ENCODE measurements at places on chromosomes 1 and 21.

GRCh38 chr21:29682800-29683199, 257.0 kb downstream of the GRIK1 start:
- no peak for DNase-seq

- peak; percentile 65 for DNase-seq
These were observed 9.0 kb downstream of the CFH start for GRCh38 chr1:196660852-196661251.

DNA sequence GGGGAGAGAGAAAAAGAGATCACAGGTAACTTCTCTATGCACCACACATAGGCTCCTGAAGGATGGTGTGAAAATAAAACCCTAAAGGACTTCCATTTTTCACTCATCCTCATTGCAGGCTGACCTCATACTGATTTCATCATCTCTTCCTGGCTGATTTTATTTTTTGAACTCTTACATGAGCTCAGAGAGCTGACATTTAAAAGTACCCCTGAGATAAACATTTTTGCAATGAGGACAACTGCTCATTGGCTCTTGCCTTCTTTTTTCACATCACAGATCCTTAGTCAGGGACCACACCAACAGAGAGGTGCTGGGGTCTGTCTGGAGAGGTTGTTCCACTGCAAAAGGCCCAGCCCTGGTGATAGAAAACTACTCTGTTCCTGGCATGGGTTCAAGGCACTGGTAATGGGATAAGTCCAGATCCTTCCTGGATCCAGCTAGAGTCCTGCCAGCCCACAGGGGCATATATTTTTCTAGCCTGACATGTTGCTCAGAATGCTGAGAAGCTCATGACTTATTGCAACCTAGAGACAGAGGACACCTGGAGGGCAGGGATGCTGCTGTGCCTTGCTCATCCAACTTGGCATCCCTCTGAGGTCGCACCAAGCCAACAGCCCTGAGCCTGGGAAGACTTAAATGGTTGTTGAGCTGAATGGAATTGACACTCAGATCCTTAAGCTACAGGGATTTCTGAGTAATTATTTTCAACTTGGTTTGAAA, 360.0 kb downstream of the HHAT start:
- DNase-seq = peak; percentile 29

DNA sequence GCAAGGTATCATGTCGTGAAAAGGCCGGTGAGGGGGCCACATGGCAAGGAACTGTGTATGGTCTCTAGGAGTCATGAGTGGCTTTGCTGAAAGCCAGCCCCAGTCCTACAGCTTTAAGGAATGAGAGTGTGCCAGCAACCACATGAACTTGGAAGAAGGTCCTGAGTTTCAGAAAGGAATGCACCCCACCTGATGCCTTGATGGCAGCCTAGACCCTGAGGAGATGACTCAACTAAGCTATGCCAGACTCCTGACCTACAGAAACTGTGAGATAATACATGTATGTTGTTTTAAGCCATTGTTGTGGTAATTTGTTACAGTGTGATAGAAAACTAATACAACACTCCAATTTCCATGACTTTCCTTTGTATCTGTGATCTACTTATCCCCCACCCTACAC, 33.5 kb upstream of the AKT3 start:
- DNase-seq = no peak

DNA sequence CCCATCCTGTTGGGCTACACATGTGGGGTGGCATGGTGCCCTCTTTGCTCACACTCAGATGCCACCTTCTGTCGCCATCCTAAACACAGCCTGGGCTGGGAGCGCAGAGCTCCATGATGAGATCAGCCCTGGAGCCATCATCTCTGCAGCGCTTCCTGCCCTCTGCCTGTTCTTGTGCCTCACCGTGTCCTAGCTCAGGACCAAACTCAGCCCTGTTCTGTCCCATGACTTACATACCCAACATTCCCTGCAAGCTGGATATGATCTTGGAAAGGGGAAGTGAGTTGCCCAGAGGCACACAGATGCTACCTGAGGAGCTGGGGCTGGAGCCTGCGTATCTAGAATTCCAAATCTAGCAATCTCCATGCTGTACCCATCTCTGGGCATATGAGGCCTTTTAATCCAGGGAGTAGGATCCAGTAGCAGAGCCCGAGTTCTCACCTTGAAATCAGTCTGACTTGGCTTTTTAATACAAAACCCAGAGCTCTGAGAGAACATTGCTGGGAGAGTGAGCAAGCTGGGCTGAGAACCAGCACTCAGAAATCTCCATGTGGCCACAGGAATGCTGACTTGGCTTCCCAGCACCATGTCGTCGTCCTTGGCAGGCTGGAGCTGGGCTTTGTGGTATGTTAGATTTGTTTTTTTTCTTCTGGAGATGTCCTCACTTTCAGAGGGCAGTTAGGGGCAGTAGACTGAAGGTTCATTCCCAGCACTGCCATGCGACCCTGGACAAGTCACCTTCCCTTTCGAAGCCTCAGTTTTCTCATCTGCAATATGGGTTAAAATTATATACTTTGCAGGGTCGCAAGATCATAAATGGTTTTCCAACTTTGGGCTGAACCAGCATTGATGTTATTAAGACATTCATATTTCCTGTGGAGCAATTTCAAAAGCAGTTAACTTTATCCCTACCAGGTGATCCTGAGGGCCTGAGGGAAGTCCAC, 2.6 kb downstream of the ALPL start:
- DNase-seq = no peak

GRCh38 chr1:223641523-223642039, 23.9 kb downstream of the CAPN8 start:
- no peak for DNase-seq

- no peak for DNase-seq
These were observed 90.4 kb downstream of the APP start for GRCh38 chr21:26080211-26080610.

GRCh38 chr1:87330057-87330884, 1.6 kb downstream of the LMO4 start:
- peak; percentile 57 for DNase-seq

- DNase-seq = peak; percentile 72
These were observed 3.8 kb downstream of the RNF186 start for GRCh38 chr1:19811206-19811851.

GRCh38 chr21:42148097-42148496, 70.8 kb upstream of the ABCG1 start:
- no peak for DNase-seq

DNA sequence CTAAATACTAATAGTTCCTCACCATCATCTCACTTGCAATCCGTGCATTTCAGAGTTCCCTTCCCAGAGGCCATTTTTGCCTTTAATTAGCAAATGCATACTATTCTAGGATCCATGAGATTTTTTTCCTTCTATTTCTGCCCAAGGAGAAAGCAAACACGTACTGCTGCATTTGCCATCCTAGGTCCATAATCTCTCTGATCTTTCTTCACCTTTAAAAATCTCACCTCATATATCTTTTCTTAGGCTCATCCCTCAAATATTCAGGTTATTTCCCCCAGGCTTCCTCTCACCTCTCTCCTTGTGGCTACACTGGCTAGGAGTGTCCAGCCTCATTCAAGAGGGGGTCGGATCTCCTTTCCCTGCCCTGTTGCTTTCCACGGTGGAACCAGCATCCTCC, 338.6 kb downstream of the SETD4 start:
- DNase-seq = no peak

GRCh38 chr21:28770867-28771661, 221.6 kb downstream of the LTN1 start:
- no peak for DNase-seq

DNA sequence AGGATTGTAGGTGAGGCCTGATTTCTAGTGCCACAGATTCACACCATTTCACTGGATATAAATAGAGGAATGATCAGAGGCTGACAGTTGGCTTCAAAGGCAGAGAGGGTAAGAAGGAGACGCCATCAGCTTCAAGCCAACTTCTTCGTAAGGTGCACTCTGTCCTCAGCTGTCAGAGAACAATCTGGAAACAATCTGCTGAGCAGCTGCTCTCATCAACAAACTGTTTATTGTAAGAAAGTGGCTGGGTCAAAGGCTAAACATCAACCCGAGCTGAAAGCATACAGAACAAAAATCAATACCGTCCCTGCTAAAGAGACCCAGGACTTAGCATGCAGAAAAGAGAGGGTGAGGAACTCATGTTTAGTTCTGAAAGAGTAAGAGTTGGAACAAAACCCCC, 48.2 kb downstream of the HLCS start:
- no peak for DNase-seq

DNA sequence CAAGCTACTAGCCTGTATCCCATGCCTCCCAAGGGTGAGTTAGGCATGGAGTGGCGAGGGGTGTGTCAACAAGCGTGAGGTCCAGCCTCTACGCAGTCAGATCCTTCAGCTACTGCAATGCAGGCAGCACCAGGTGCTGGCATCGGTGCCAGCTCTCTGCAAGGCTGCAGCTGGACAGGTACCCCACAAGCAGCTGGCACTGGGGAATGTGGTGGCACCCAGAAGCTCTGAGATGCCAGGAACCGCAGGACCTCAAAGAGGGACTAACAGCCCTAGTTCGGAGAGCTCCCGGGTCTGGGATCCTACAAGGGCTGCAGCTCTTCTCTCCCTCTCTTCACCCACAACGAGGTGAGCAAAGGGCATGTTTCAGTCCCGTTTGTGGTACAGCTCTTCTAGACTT, 974.5 kb downstream of the LTN1 start:
- no peak for DNase-seq

GRCh38 chr1:28354121-28354520, 15.4 kb upstream of the PHACTR4 start:
- DNase-seq = peak; percentile 73

DNA sequence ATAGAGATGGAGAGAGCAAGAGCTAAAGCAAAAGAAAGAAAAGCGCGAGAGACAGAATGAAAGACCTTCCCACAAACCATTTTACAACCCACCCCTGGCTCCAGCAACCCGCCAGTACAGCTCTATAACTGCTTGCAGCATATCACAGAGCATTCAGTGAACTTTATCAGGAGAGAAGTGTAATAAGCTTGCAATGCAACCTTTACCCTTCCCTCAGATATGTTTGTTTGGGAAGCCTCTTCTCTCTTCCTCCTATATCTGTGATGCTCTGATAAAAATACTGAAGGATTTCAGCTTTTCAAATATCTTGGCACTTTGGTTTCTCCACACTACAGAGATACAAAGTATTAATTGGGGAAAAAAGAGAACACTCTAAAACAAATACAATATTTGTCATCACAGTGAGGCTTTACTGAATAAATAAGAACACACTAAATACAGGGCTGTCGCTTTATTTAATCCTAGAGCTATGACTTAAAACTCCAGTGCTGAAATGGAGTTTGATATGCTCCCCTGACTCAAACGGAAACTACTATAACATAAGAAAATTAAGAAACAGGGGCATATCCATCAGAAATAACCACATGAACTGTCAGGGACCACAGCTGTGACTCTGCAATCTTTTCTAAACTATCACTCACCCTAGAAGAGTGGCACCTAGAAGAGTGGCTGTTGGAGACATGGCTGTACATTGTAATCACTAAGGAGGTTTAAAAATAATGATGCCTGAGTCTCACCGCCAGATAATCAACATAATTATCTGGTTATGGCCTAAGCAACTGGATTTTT, 6.7 kb downstream of the CRP start:
- no peak for DNase-seq

DNA sequence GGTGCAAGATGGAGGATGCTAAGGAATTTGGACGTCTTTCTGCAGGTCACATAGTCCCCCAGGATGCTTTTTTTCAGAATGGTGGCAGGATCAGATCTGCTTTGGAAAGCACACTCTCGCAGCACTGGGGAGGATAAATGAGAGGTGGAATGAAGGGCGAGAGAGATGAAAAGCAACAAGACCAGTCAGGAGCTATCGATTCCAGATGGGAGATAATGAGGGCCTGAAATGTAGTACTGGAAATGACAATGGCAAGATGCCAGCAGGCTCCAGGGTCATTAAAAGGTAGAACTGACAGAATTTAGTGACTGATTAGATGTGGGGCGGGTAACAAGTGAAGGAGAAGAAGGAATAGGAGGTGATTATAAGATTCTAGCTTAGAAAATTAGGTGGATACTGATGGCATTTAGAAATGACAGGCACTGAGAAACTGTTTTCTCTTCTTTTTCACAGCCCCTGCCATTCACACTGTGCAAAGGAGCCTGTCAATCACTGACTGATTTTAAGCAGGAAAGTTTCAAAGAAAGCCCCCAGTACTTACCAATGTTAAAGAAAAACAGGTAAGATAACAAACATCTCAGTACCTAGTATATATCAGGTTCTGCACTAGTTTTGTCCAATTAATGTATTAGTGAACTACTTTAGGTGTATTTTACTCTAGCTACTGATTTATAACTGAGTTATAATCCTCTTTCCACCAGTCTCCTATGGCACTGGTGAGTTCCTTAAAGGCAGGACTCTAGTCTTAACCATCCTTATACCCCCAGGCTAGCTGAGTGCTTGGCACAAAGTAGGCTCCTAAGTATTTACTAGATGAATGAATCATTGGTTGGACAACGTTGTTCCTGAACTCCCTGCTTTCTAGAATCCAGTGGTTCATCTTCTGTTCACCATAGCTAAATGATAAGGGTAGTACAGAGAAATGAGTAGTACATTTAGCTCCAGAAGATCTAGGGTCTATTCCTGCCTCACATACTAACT, 9.2 kb downstream of the PIGM start:
- no peak for DNase-seq

DNA sequence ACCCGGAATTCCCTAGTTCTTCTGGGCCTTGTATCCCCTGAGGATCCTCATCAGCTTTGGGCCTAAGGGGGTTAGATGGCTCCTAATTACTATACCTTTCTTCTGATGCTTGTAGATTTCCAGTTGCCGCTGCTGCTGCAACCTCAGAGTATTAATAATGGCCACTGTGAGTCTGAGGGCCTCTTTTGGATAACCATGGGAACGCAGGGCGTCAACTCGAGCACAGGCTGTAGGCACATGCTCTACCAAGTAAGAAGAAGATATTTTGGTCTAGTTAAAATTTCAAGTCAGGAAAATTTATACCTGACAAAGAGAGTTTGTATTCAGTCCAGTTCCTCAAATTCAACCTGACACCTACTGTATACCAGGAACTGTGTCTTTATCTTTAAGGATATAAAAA, 28.2 kb downstream of the UROD start:
- no peak for DNase-seq

- DNase-seq = peak; percentile 31
These were observed 9.5 kb downstream of the DNM3 start for GRCh38 chr1:171850651-171851350.

- no peak for DNase-seq
These were observed 26.6 kb downstream of the DIPK1A start for GRCh38 chr1:92934395-92935378.

- DNase-seq = no peak
These were observed 8.3 kb upstream of the PPM1J start for GRCh38 chr1:112723511-112723839.

DNA sequence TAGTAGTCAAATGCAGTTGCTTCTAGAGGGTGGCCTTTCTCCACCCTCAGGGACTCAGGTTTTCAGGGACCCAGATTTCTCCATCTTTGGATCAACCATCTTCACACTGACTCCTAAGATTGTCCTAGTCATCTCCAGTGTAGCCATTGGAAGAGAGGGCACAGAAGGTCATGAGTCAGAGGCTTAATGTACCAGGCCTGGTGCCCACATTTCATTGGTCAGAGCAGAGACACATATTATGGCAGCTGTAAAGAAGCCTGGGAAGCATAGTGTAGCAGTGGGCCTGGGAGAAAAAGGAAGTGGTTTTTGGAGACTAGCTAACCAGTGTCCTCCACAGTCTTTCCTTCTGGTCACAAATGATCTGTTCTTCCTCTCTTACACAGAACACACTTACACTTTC, 122.5 kb downstream of the GIPC2 start:
- DNase-seq = no peak

- DNase-seq = peak; percentile 43
These were observed 35.5 kb downstream of the IFNAR1 start for GRCh38 chr21:33360281-33360680.
